ENCODE measurements at places on chromosomes 5 and 9. TPM values are rescaled to one million over a fixed set of nuclear protein-coding genes. Genes with fewer than 3 reads are reported as not detected.

FBLL1 gene
- not detected for total RNA-seq

C9orf50 gene
- total RNA-seq: not detected

DNA sequence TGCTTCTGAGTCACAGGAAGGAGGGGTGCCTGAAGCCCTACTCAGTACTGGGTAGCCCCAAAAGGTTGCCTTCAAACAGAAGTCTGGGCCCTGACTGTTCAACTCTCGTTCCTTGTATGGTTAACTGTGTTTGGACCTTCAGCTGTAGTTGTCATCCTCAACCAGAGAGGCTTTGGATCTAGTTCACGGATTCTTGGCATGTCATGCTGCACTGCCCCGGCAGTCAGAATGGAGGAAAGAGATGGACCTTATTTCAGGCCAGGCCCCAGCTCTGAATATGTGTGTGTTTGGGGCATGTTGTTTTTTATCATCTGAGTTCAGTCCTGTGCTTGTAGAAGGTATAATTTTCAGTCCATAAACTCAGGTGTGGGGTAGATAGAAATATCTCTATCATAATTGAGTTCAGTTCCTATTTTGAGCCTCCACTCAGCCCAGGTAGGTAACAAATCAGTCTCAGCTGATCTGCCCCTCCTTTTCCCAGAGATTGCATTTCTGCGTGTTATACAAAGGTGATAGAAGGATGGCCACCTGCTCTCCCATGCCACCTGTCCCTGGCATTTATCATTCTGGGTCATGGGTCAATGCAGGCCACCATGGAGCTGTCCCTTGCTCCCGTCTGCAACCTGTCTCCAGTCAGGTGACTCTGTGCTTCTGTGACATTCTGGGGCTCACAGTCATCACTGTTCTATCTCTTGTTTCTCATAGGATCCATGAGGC lies 127.5 kb upstream of the CPEB4 start:
- H3K4me3 ChIP-seq: no peak overlapping the region
- H3K27ac ChIP-seq: no peak overlapping the region
- no peak for DNase-seq
- no peaks in the 10 kb centered on the region for H3K36me3 ChIP-seq

GRCh38 chr5:171157276-171157675 lies 151.8 kb upstream of the TLX3 start:
- H3K27ac ChIP-seq: no peak overlapping the region
- H3K27me3 ChIP-seq: no peaks in the 10 kb centered on the region
- H3K36me3 ChIP-seq: no peaks in the 10 kb centered on the region
- no peak for DNase-seq

Measured in heart right ventricle (tissue), 16 donors.